ENCODE measurements at places on chromosomes 11 and 22.

DNA sequence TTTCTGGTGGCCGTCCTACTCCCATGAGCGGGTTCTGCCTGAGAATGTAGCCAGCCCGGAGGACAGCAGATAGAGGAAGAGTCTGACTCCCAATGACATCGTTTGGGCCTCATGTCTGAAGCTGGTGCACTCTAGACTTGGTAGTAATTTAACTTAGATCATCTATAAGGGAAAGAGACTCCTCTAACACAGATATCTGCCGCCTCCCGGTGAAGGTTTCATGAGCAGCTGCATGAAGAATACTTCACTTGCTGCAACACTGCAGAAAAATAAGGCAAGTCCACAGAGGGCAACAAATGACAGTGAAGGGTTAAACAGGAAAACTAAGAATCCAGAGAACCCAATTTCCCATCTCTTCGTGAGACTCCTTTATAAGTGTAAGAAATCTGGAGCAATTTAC is 5.9 kb upstream of the ARL2 start:
- DNase-seq: no peak

DNA sequence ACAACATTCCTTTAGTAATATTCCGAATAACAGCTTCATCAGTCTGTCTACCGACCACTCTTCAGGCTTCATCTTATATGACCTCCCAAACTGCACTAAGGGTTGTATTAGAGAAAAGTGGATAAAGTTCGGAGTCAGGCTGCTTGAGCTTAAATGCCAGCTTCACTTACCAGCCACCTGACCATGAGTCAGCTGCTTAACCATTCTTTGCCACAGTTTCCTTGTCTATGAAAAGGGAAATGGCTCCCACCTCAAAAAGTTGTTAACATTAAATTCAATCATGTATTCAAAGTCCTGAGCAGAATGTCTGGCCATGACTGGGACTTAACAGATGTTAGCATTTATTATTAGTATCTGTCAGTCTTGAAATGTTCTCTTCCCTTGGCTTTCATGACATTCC is 20.9 kb downstream of the LIMK2 start:
- DNase-seq: no peak

DNA sequence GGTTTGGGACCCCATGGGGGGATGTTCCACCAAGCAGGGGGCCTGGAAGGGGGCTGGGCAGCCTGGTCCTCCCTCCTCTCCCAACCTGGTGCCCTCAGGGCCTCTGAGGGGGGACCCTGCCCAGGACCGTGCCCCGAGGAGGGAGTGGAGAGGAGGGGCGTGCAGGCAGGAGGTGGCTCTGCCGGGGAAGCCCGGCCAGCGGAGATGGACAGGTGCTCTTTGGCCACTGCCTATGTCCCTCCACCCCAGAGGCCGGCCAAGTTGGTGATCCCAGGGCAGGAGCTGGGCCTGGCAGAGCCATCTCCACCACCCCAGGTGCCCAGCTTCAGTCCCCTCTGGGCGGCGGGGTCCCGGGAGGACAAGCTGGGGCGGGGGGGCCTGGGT is 2.4 kb downstream of the MUC2 start:
- DNase-seq: no peak

DNA sequence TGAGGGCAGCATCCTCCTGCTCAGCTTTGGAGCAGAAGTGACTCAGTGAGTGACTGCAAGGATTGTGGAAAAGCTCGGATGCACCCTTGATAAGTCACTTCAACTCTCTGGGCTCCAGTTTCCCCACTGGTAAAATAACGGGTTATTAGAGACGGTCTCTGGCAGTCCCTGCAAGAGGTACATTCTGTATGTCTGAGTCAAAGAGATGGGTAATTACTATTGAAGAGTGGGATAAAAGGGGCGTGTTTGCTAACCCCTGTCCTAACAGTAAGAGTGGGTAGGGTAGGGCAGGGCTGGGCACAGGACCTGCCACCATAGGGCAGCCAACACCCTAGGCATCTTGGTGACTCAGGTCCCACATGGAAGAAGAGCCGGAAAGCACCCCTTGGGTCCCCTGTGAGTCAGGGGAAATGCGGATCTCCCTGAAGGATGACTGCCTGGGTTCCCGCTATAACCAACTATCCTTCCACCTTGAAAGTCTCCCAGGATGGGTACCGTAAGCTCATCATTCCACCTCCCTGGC is 7.3 kb upstream of the AHNAK start:
- DNase-seq: no peak

GRCh38 chr11:17014833-17015626 is 816 bp upstream of the PLEKHA7 start:
- DNase-seq: peak; percentile 25

- DNase-seq: no peak
Measured at GRCh38 chr11:125167292-125167953, 2.9 kb downstream of the PKNOX2 start.

- DNase-seq: no peak
Measured at GRCh38 chr11:14015711-14016110, 53.2 kb downstream of the SPON1 start.

DNA sequence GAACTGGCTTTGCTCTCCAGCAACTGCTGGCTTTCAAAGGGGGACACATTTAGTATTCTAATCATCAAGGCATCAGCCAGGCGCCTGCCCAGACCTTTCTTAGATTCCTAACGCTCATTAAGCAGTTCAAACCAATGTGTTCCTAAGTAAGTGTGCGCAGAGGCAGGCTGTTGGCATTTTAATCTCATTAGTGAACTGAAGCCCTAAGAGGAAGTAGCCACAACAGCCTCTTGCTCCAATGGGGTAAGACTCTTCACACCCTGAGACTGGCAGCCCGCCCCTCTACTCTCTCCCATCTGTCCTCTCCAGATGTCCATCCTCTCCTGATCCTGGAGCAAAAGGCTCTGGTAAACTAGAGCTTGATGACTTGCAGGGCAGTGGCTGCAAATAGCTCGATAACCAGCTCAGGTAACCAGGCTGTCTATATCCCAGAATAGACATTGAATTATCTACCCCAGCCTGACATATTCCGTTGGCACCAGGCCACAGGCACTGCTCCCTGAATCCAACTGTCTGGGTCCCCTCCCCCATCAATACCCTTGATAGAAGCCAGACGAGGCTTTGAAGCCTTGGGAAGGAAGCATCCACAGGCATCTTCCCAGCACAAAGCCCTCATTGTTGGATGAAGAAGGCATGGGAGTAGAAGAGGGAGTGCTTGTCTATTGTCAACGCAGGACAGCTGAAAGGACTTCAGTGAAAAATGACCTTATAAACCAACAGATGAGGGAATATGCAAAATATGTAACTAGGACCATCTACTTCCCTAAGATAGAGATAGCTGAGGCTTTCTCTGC is 321.1 kb downstream of the TENM4 start:
- DNase-seq: no peak

DNA sequence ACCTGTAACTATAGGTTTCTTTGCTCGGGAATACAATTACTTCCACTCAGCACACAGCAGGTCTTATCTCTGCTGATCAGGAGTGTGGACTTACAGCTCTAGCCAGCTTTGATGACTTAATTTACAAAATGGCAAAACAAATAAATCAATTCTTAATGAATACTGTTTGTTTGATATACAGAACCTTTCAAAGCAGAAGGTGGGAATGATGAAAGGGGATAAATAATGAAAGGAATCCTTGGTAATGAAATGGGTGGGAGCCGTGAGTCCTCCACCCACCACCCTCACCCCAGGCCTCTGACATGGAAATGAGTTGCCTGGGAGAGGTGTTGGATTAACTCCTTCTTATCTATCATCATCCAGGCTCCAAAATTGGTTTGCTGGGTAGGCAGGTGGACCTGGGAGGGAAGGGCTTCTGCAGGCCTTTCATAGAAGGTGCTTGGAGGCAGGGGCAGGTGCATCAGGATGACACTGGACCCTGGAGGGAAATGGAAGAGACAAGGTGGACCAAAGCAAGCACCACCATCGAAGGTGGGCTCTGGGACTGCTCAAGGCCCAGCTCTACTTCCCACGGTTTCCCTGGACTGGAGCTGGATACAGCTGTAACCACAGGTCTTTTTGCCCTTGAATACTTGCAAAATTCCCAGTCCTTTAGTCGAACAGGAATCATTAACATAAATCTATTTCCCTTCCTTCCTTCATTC is 23.0 kb downstream of the POU2AF1 start:
- no peak for DNase-seq

GRCh38 chr11:27874998-27875830 is 175.0 kb upstream of the BDNF start:
- DNase-seq: no peak

DNA sequence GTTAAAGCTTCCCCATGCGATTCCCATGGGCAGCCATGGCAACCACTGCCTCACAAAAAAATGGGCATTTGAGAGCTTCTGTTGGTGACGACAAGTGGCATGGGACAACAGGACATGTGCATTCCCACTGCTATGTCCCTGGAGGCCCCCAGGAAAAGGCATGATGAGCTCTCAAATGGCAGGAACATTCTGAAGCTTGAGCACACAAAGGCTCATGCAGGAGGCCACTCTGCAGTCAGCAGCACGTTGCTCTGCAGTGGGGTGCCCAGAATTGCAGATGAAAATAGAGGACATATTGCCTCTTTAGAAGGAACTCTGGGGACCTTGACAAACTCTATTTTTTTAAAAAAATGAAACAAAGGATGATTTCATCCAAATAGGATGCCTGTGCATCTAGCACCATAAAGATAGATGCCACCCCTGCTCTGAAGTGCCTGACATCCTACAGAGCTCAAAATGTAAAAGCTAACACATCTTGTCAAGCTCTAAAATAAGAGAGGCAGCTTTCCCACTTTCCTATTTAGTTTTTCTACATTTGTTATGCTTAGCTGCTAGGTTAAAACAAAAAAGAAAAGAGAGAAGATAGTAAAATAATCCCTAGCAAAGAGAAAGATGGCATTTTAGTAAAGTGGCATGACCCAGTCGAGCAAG is 277.6 kb upstream of the ZC3H12C start:
- no peak for DNase-seq

DNA sequence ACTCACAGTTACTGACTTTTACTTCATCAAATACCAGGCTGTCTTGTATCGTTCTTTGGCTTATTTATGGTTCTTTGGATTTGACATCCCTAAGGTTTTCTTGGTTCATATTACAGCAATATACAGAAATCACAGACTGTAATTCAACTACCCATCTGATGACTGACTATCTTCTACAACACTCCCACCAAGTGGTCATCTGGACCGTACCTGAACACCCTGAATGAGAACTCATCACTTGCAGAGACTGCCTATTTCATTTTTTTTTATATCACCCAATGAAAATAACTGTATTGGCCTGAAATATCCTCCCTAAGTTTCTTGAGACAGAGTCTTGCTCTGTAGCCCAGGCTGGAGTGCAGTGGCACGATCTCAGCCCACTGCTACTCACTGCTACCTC is 9.5 kb upstream of the UPB1 start:
- DNase-seq: no peak

DNA sequence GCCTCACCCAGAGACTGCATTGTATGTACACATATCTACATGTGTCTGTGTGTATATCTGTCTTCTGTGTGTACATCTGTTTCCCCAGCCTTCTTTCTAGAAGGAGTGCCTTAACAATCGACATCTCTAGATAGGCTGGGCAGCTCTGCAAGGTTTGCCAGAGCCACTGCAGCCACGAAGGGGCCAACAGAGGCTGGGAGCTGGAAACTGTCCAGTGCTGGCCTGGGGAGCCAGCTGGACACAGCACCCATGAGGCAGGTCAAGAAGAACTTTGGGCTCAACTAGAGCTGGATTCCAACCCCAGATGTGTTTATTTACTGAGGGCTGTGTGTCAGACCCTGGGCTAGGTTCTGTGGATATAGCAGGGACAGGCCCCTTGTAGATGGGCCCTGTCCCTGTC is 3.3 kb downstream of the SGSM1 start:
- no peak for DNase-seq

- DNase-seq: no peak
Measured at GRCh38 chr11:80838153-80838552, 1397.3 kb upstream of the TENM4 start.

DNA sequence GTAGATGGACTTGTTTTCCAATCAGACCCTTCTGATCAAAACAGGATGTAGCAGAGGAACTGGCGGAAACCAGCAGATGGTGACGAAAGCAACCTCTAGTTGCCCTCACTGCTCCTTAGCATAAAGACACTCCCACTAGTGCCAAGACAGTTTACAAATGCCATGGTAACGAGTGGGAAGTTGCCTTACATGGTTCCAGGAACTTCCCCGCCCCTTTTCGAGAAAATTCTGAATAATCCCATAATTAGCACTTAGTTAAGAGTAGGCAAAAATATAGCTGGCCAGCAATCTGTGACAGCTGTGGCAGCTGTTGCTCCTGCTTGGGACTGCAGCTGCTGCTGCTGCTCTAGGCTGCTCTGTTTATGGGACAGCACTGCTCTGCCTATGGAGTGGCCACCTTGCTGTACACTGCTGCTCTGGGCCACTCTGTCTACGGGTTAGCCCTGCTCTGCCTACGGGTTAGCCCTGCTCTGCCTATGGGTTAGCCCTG is 33.4 kb upstream of the SORL1 start:
- DNase-seq: peak; percentile 22

GRCh38 chr11:68569357-68569756 is 108.8 kb downstream of the PPP6R3 start:
- no peak for DNase-seq

Measured in activated CD4-positive, alpha-beta T cell treated with anti-CD3 and anti-CD28 coated beads, Interleukin-2, amount 50 U/mL, for 48 hours (primary cell).